M059J (cell line): ENCODE measurements at places on chromosomes 6 and 20. TPM values are rescaled to one million over a fixed set of nuclear protein-coding genes. Genes with fewer than 3 reads are reported as not detected.

- DNase-seq: peak; percentile 50
Measured at GRCh38 chr6:5398530-5398929, 137.2 kb downstream of the FARS2 start.

GRCh38 chr20:23456409-23456808 lies 3.7 kb upstream of the CST11 start:
- DNase-seq: no peak

GRCh38 chr6:11784341-11784740 lies 5.7 kb upstream of the ADTRP start:
- DNase-seq: no peak

GRCh38 chr6:20242397-20242796 lies 30.1 kb upstream of the MBOAT1 start:
- no peak for DNase-seq

DNA sequence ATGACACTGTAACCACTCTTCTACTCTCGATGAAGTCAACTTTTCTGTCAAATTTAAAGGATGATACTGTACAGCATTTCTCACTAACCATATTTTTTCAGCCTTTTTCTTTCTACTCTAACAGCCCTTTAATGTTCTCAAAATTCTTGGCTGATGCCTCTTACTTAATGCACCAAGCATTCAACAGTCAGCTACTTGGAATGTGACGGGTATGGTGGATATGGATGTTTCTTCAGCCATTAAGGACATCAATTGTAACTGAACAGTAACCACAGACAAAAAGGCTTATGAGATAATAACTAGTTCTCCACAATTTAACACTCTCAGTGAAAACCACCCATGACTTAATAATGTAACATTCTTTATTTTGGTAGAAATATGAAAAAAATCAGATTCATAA lies 467.2 kb upstream of the ZNF337 start:
- peak; percentile 95 for DNase-seq

DNA sequence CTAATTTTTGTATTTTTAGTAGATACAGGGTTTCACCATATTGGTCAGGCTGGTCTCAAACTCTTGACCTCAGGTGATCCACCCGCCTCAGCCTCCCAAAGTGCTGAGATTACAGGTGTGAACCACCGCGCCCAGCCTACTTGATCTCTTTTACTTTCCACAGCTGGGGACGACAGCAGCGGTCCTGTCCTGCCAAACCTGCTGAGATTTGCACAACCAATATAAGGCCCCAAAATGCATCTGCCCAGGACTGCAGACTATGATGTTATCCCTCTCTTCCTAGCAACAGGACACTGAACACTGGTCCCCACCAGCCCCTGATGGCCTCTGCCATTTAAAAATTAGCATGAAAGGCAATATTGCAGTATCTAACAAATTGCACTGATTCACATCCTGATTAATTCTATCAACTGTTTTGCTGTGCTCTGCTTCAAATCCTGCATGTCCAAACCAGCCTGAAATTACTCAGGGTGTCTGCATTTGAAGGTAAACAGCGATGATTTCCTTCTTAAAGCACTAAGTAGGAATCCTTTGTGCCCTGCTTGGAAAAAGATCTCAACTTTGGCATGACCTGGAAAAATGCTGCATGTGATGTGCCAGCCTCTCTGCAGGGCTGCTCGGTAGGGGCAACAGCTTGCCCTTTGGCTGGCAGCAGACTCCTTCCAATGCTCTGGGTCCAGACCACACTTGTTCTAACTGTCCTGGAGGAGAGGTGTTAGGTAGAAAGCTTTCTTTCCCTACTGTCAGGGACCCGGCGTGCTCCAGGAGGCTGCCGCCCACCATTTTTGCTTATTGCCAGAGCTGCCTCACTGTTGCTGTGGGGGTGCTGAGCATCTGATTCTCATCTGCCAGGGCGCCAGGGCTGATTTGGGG lies 27.4 kb upstream of the PXDC1 start:
- DNase-seq: no peak

Gene PTCRA
- total RNA-seq: not detected in 2 replicates

Gene PCK1
- not detected in 2 replicates for total RNA-seq

Gene SIRT5
- total RNA-seq: 15.0 and 27.1 TPM in 2 replicates

Gene MYLK4
- 0.76 and 1.2 TPM in 2 replicates for total RNA-seq

Gene BFSP1
- 4.8 and 5.5 TPM in 2 replicates for total RNA-seq
